ENCODE measurements at places on chromosomes 5 and 9.

GRCh38 chr5:67814569-67815311, 400.8 kb upstream of the PIK3R1 start:
- DNase-seq = no peak

GRCh38 chr5:90461288-90461687, 13.3 kb downstream of the MBLAC2 start:
- DNase-seq = no peak

DNA sequence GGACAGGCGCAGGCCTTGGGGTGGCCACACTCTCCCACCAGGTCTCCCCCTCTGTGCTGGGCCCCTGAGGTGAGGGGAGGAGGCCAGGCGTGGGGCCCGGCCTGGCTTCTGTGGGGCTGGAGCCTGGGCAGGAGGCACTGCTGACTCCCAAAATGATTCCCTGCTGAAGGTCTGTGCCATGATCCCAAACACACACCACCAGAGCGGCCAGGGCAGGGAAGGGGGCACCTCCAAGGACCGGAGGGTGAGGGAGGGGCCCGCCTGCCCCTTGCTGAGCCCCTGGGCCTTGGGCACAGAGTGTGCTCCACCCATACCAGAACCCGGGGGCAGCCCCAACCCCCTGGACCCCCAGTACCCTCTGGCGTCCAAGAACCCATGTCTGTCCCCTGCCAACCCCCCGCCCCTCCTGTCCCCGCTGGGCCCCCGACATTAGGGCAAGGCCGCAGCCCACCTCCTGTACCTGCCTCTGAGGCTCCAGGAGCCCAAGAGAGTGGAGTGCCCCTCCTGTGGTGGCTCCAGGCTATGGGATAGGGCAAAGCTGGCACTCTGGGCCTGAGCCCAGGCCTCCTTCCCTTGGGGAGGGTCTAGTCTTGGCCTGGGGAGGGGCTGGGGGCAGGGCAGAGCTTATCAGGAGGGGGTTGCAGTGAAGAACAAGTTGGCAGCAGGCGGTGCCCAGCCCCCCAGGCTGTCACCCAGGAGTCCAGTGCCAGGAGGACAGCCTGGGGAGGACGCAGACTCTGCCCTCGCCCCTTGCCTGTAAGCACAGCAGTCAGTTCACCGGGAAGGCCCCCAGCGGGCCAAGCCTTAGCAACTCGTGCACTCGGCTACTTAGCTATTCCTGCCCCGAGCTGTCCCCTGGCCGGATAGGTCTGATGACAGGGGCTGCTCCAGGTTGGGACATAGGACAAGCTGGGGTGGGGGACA, 2.6 kb upstream of the EGFL7 start:
- no peak for DNase-seq

- no peak for DNase-seq
Observed at GRCh38 chr5:29697278-29697677, 1496.2 kb upstream of the CDH6 start.
